ENCODE measurements at places on chromosomes 3 and 15.

- DNase-seq, result no peak
Observed at GRCh38 chr3:107367353-107367752, 9.9 kb upstream of the CCDC54 start.

- no peak for DNase-seq
Observed at GRCh38 chr3:185656321-185656840, 70.3 kb downstream of the SENP2 start.

- DNase-seq, result no peak
Observed at GRCh38 chr3:194215392-194215791, 79.4 kb downstream of the HES1 start.

- DNase-seq, result no peak
Observed at GRCh38 chr3:32395496-32395895, 3.8 kb downstream of the CMTM7 start.

All from lung (tissue), 17 donors.